ENCODE measurements at places on chromosomes 12 and 14. TPM values are rescaled to one million over a fixed set of nuclear protein-coding genes. Genes with fewer than 3 reads are reported as not detected.

DNA sequence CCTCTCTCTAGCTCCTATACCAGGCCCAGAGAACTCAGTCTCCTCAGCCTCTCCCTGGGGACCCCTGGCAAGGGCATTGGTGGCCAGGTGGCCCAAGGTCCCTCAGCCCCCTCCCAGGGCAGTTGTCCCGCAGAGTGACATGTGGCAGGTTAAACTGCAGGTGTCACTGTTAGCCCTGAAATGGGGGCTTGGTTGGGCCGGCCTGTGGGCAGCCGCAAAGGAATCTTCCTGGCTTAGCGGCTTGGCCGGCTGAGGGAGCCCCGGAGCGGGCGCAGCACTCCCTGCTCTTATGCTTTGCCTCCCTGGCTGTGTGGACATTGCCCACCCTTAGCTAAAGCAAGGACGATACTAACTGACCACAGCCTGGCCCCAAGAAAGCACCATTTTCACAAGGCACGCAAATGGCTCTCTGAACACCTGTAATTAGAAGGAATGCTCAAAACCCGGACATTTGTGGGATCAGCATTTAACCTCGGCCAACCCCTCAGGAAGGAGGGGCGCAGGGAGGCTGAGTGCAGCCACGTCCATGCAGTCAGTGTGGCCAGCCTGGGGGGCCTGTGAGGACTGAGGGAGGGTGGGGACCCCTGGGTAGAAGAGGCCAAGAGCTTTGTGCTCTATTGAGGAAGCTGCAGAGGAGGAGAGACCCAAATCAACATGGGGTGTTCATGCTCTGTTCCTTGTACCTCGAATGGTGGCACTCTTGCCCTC is 82.2 kb downstream of the PAPOLA start:
- no peak for DNase-seq

DNA sequence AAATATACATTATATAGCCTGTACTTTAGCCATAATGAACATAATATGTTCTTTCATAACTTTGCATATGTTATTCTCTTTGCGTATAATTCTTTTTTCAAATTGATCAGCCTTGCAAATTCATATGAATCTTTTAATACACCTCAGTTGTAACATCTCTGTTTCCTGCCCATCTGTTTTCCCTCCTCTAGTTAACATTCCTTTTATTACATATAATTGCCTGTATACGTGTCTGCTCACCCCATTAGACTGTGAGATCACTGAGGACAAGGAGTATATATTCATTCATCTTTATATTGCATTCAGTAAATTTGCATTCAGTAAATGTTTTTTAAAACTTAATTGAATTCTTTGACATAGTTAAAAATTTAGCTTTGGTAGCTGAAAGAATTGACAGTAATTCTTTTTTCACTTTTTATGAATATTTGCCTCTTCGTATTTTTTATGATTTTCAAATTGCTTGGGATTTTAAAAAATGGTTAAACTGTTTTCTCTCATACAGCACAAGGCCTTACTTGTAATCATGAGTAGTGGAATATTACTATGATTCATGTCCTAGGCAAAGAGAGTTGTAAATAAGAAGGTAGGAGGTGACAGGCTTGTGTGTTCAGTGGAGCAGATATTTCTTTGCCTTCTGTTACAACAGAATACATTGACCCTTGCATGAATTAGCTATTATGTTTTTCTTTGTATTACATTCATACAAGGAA is 32.8 kb upstream of the KLHL42 start:
- no peak for DNase-seq

- no peak for DNase-seq
Observed at GRCh38 chr12:7047306-7047705, 13.2 kb upstream of the C1S start.

DNA sequence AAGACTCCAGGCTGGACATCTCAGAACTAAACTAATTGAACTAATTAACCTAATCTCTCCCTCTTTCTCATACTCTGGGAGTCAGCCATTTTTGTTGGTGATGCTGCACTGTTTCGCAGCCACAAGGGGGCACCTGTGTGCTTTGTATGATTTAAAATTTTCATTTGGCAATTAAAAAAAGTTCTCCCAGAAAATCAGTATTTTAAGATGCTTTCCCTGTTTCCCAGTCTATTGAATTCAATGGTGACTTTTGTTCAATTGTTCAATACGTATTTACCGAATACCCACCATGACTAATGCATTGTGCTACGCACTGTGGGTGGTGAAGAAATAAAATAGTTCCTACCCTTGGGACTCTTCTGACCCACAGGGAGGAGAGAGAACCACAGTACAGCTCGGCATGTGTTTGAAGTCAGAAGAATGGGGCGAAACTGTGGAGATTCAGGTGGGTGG is 63.7 kb downstream of the ZNF664 start:
- DNase-seq, result no peak

POLE2 gene
- total RNA-seq, result 0.27 TPM

GRCh38 chr12:132239796-132240668 is 89.4 kb downstream of the GALNT9 start:
- DNase-seq, result no peak

- no peak for DNase-seq
Observed at GRCh38 chr12:29528161-29528560, 30.7 kb upstream of the OVCH1 start.

IFNG-AS1 gene
- total RNA-seq, result not detected
